GM12891 (cell line): ENCODE measurements at places on chromosomes 4 and X.

DNA sequence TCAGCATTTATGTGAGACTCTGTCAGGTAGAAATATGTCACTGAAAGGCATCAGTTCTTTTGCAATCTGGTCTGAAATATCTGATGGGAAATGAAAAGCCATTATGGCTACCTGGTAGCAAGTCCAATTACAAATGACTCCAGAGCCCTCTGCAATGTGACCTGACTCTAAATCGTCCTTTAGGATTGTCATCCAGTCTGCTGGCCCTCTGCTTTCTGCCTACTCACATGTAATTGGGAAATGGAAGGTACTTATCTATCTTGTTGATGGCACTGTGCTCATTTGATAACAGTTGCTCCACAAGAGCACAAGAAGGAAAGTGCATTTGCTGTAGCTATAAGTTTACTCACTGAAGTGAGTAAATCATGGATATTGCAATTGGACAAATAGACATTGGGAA, 799.8 kb downstream of the RAPGEF2 start:
- no peak for DNase-seq

GRCh38 chr4:151702256-151702655, 58.6 kb downstream of the GATB start:
- no peak for DNase-seq

- no peak for DNase-seq
Measured at GRCh38 chr4:81827577-81828202, 356.0 kb upstream of the RASGEF1B start.

- no peak for DNase-seq
Measured at GRCh38 chr4:89316931-89317366, 9.3 kb upstream of the GPRIN3 start.

- DNase-seq = no peak
Measured at GRCh38 chrX:81308086-81308829, 106.4 kb downstream of the SH3BGRL start.

GRCh38 chr4:94642561-94642866, 115.2 kb upstream of the BMPR1B start:
- no peak for DNase-seq

- no peak for DNase-seq
Measured at GRCh38 chr4:139642364-139642763, 23.3 kb upstream of the MGST2 start.

- no peak for DNase-seq
Measured at GRCh38 chr4:73674451-73674919, 54.2 kb upstream of the RASSF6 start.

GRCh38 chrX:12405306-12405705, 267.0 kb downstream of the FRMPD4 start:
- no peak for DNase-seq
